Right cardiac atrium (tissue), 5 donors: ENCODE measurements at places on chromosomes 4 and X. TPM values are rescaled to one million over a fixed set of nuclear protein-coding genes. Genes with fewer than 3 reads are reported as not detected.

The CTSO gene
- total RNA-seq = 13.7 TPM

The COMMD8 gene
- 17.0 TPM for total RNA-seq

The TMEM35A gene
- total RNA-seq = 0.24 TPM

The TCEAL2 gene
- 20.1 TPM for total RNA-seq

The HEPH gene
- total RNA-seq = 65.0 TPM

The USP26 gene
- not detected for total RNA-seq

The PFKFB1 gene
- not detected for total RNA-seq

DNA sequence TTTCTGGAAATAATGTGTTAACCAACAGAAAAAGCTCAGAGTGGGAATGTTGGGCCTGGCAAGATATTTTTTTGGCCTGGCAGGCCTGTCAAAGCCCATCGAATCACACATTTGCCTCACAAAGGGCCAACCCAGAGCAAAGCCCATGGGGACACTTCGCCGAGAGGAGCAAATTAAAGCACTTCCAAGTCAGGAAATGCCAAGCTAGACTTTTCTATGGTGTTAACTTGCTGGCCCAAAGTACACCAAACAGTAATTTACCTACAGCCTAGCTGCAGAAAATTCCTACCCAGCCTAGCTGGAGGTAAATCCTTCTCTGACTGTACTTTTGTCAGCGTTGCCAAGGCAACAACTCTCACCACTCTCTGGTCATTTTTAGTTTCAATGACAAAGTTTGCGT lies 288.6 kb upstream of the LDB2 start:
- DNase-seq = peak; percentile 77

GRCh38 chrX:132677233-132677716 lies 188.4 kb upstream of the MBNL3 start:
- no peak for DNase-seq

DNA sequence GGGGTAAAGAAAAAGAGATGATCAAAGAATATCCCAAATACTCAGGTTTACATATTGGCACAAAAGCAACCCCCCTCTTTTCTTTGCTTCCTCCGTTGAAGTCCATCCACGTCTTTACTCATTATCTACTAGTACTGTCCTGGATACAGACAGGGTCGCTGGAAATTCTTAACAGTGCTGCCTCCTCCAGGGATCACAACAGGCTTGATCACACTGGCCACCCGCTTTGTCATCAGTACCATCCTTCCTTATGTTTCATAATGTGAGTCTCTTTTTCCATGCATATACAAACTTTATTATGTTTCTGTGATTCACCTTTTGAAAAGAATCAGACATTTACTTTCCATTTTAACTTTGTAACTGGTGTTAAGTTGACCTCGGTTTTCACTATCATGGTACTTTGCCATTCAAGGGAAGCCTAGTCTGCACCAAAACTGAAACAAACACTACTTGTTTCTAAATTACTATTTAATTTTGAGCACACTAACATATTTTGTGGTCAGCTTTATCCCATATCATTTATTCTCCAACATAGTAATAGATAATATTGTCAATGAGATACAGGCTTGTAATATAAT lies 387.5 kb upstream of the PPP1R2C start:
- DNase-seq = no peak

DNA sequence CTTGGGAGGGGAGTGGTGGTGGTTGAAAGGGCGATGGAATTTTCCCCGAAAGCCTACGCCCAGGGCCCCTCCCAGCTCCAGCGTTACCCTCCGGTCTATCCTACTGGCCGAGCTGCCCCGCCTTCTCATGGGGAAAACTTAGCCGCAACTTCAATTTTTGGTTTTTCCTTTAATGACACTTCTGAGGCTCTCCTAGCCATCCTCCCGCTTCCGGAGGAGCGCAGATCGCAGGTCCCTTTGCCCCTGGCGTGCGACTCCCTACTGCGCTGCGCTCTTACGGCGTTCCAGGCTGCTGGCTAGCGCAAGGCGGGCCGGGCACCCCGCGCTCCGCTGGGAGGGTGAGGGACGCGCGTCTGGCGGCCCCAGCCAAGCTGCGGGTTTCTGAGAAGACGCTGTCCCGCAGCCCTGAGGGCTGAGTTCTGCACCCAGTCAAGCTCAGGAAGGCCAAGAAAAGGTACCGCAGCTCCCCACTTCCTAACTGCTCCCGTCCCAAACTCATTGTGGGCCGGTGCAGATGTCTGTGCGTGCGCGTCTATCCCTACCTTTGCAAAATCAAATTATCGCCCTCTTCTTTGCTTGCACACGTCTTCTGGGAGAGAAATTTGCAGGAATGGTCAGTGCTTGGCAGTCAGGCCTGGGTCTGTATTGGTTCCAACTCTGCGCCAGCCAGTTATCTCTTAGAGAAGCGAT lies 533 bp downstream of the IL15 start:
- DNase-seq = peak; percentile 75

DNA sequence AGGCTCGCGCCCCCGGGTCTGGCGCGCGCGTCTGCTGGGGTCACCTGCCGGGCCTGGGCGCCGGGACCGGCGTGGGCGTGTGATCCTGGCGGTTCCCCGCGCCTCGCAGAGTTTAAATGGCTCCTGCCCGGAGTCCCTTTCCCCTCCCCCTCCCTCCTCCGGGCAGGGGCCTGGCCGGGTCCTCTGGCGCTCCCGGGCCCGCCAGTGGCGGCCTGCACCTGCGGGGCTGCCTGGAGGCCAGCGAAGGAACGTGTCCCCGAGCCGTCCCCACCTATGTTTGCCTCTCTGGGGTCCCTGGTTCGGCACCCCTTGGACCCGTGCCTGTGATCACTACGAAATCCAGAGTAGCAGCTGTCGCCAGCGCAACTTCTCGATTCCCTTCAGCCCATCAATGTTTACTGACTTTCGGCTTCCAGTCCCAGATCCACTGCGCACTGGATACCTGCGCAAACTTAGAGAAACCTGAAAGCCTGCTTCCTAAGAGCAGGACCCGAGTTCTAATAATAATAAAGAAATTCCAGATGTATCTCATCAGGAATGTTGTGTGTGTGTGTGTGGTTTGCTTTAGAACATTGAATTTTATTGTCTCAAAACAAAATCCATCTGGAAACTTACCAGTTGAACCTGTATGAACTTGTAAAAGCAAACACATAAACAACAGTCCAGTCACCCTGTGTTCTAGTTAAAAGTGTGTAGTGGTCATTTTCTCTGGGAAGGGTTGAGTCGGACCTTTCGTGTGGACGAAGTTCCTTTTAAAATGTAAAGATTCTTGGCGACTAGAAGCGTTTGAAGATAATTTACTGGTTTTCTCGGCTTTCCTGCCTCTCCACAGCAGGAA lies 788 bp downstream of the SHROOM2 start:
- DNase-seq = no peak

DNA sequence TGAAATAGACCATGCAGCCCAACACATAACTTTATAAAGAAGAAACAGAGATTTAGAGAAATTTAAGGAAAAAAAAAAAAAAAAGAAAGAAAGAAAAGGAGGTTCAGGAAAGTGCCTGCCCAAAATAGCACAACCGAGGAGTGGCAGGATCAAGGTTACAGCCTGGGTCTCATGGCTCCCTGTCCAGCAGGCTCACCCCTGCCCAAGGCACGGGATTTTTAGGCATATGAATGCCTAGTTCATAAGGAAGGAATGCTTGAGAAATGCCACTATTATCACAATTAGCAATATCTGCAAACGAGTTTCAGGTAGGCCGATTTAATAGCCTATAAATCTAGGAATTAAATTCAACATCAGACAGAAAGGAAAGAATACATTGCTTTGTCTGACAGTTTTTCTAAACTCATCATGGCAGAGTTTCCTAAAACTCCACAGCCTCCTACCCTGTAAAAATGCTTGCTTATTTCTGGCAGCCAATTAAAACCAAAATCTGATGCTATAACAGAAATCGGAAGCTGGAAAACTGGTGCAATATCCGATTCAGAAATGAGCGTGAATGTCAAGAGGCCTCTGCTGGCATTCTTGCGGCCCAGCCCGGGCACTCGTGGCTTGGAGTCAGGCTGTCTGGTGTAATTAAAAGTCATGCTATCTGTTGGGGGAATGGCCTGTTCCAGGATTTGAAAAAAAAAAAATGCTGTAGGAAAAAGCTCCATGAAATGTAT lies 63.5 kb downstream of the GEMIN8 start:
- no peak for DNase-seq

DNA sequence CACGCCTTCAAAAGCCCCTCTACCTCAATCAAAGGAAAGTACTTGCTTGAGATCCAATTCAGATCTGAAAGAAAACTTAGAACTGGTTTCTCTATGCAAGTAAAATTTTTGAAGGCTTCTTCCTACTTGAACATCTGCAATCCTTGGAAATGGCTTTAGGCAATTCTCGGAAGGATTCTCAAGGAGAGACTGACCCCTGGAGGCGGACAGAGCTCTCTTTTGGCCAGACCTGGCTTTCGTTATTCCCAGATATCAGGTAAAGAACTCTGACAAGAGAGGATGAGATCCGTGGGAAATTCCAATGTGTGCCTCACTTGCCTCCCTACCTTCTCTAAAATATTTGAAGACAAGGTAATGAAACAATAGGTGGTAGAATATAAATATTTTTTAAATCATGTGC lies 670.3 kb upstream of the FAM241A start:
- peak; percentile 56 for DNase-seq

GRCh38 chr4:80094191-80094590 lies 21.2 kb upstream of the ANTXR2 start:
- DNase-seq = no peak
